ENCODE measurements at places on chromosomes 7 and 10.
A peak's percentile ranks its signal among the peaks of the same experiment; 100 is the strongest.

DNA sequence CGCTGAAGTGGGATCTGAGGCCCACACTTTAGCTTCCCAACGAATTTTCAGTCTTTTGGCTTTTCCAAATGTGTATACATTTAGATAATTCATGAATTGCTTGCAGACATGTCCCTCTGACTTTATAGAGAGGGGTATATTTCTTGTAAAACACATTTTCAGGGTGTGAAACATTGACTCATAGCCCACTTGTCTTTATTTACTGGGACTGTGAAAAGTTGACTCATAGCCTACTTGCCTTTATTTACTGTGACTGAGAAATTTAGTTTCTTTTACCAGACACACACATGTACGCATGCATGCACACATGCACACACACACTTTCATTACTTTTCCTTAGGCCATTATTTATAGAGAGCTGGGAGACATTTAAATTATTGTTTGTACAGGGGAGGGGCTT lies 79.1 kb downstream of the VTI1A start:
- DNase-seq: peak; percentile 55

DNA sequence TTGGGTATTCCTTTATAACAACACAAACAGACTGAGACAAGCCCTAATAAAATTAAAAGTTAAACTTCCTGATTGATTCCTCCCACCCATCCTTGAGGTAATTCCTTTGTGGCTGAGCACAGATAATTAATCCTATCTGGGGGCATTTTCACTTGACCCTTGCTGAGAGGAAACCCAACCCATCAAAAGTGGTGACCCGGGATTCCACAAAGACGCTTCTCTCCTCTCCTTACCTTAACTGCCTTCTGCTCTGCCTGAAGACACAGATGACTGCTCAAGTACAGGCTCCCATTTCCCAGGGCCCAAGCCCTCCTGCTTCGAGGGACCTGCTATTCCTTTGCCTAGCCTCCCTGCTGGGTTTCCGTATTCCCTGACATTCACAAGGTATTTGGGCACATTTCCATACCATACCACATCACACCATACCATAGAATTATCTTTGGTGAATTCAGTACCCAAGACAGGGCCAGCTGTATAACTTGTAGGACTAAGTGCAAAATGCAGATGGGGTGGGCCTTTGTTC lies 9.8 kb upstream of the MAPK8 start:
- DNase-seq: no peak

GRCh38 chr10:23067939-23068775 lies 27.2 kb upstream of the MSRB2 start:
- peak; percentile 75 for DNase-seq

- no peak for DNase-seq
Observed at GRCh38 chr7:127838816-127839415, 186.9 kb downstream of the SND1 start.

GRCh38 chr10:2476218-2476811 lies 591.0 kb upstream of the PFKP start:
- DNase-seq: no peak

- peak; percentile 40 for DNase-seq
Observed at GRCh38 chr10:94138391-94138790, 144.7 kb downstream of the PLCE1 start.

DNA sequence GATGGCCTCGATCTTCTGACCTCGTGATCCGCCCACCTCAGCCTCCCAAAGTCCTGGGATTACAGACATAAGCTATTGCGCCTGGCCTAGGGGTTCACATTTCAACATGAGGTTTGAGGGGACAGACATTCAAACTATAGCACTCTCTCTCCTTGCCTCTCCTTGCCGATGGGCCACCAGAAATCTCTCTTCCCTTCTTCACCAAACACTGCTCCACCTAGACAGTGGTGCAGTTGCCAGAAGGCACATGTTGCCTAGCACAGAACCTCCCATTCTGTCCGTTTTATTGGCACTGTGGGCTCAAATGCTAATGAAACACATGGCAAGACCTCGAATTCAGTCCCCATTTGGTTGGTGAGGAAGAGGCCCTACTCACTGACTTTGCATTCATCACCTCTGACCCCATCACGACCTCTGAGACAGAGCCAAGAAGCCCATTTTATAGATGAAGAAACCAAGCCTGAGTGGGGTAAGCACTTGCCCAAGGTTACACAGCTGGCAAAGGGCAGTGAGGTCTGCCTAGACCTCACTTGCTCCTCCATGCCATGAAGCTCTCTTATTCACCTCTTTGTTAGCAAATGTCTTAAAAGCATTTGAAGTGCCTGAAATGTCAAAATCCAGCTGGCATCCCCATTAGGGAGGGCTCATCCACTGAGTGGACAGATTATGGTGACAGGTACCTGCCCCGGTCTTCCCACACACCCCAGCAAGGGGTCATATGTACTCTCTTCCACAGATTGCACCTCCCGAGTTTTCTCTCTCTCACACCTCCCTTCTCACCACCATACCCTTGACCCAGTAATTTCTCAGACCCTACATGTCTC lies 34.0 kb downstream of the GPRIN2 start:
- DNase-seq: no peak

DNA sequence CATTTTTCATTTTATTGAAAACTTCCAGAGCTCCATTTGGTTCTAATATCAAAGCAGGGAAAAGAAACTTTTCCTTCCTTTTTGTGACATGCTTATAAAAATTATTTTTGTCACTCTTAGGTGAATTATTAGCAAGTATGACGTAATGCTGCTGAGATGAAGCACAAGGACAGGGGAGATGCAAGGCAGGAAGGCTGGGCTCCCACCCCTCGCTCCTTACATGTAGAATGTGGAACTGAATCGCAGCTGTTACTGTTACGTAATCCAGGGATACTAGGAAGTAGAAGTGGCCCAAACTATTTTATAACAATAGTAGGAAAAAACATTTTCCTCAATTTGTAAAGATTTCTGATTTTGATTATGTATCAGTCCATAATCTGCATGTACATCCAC lies 17.1 kb upstream of the GTPBP4 start:
- no peak for DNase-seq

GRCh38 chr10:5833814-5834213 lies 20.6 kb upstream of the GDI2 start:
- no peak for DNase-seq

DNA sequence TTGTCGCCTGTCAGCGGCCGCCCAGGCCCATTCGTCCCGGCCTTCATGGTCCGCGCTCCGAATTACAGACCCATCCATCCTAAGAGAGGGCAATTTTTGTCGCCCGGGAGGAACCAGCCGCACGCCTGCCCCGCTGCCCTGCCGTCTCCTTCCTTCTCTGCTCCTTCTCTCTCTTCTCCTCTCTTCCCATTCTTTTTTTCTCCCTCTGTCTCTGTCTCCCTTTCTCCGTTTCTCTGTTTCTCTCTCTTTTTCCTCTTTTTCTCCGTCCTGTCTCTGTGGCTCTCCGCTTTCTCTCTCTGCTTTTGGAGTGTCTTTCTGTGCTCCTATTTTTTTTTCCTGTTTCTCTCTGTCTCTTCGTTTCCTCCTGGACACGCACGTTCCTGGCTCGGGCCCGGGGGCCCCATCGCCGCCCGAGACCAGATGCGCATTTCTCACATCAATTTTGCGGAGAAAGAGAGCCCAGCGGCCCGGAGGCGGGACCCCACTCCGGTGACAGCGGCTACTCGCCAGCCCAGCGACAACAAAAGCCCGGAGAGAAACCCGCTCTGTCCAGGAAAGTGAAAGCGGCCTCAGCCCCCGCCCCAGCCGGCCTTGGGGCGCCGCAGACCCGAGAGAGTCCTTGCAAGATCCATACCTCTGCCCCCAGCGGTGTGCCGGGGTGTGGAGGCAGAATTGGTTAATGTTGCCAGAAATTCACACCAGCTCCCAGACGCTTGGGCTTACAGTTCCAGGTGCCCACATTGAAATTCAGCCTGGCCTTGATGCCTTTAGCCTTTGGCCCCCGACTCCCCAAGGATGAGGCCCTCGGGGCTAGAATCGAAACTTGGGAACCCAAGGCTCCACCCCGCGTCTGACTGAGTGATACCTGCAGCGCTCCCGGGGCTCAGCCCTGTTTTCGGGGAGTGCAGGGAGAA lies 4.1 kb downstream of the LBX1 start:
- no peak for DNase-seq

DNA sequence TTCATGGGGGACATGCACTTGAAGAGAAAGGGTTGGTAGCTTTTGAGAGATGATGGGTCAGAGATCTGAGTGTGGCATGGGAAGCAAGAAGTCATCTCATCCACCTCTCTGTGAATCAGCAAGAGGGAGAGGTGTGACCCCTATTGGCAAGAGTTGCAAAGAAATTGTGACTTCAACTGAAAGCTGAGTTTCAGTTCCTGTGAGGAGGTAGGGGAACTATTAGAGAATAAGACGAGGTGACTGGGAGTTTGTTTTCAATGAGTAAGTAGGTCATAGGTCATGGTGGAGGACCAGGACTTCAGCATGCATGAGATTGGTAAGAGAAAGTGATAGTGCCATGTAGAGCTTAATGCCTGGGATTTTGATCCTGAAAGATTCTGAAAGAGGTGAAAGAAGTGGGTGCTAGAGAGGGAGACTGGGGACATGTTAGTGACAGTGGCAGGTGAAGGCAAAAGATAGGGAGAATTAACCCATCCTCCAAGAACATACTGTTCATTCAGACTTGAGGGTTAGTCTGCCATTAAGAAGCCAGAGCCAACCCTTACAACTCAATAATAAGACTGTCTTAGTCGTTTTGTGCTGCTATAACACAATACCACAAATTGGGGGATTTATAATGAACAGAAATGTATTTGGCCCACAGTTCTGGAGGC lies 75.5 kb upstream of the CAPZA2 start:
- DNase-seq: peak; percentile 69

DNA sequence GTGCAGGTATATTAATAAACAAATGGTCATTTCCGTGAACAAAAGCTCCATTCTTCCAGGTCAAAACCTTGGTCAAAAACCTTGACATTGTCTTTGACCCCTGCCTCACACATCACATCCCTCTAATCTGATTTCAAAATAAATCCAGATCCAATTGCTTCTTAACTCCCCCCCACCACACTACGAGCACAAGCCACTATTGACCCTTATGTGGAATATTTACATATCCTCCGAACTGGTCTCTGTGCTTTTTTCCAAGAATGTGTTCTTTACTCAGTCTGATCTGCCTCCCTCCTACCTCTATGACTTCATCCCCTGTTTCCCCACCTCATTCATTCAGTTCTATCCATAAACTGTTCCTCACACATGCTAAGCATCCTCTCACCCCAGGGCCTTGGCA lies 313.6 kb upstream of the NPVF start:
- DNase-seq: no peak

DNA sequence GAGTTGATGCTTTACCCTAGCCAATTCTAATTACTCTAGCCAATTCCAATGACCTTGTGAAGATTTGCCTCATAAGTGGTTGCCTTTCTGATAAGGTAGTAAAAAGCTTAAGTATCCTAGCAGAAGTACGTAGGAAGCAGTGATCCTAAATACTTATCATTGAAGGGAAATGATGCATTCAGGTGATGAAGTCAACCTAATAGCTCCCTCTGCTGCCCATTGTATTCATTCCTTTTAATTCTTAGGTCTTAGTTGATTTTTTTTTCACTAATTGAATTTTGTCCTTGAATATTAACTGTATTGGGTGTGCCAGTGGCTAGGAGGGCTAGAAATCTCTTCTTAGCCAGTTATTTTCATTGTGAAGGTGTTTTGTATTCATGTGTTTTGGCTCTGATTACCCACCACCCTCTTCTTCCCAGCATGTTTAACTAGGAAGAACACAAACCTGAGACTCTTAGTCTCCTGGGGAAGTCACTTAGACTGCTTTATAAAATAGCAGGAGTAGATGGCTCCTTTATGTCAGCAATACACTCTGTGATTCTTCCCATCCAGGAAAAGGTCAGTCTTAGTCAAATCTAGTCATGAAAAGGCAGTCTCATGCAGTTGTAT lies 46.3 kb downstream of the PLEKHA8 start:
- peak; percentile 80 for DNase-seq

GRCh38 chr7:12641196-12641595 lies 46.2 kb upstream of the ARL4A start:
- DNase-seq: no peak

- DNase-seq: peak; percentile 82
Observed at GRCh38 chr10:12703813-12704212, 297.7 kb downstream of the CCDC3 start.

DNA sequence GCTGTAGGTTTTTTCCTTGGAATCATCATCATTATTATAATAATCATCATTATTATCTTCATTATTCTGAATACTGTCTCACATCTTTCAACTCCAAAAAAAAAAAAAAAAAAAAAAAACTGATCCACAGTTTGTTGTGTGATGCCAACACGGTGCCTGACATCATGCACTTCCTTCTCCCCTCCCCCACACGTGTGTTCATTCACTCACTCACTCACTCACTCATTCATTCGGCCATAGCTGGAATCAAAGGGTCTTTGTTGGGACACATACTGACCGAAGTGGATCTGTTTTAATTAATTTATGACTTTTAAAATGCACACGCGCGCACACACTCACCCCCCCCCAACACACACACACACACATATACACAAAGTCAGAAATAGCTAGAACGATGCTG lies 177.8 kb downstream of the PIP4K2A start:
- no peak for DNase-seq

DNA sequence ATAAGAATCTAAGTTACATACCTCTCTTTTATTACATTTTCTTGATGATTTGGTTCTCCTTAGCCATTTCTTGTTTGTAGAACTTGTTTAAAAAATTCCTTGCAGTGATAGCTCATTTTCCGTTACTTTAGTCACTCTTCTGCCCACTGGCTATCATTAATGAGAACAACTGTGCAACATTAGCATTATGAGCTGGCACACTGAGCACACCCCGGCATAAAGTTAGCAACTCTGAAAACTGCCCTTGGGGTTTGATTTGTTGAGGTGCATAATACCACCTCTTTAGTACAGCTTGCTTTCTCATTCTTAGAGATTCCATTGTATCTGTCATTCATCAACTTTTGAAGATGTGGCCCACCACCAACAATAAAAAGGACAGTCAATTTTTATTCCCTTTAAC lies 87.6 kb upstream of the ADCY1 start:
- DNase-seq: no peak

GRCh38 chr10:72087969-72088888 lies at the start of gene SPOCK2:
Gene SPOCK2 (minus strand): TSS chr10:72088551. CDS start chr10:72088328, 223 bp downstream.
- DNase-seq: no peak

- peak; percentile 31 for DNase-seq
Observed at GRCh38 chr10:90856964-90857634, 740 bp downstream of the HTR7 start.

GRCh38 chr10:117418121-117418520 lies 42.9 kb upstream of the PDZD8 start:
- no peak for DNase-seq

DNA sequence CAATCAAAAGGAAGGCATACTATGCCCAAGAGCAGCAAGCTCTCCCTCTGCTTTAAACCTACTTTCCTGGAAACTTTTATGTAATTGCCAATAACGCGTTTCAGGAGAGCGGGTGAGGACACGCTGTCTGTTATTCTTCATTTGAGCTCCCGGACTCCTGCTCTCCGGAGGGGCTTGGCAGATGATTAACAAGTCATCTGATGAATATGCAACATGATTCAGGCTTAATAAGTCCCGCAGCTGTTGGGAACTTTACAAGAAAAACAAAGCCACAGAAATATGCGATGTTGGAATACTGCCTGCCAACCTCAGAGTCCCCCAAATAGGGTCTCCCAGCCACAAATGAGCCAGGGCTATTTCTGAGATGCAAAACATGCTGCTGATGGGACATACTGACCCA lies 348.0 kb downstream of the GPAM start:
- DNase-seq: no peak

GRCh38 chr10:29176845-29177832 lies 111.7 kb upstream of the LYZL1 start:
- DNase-seq: no peak
